Nasal cavity respiratory epithelium epithelial cell of viscerocranial mucosa (primary cell): ENCODE measurements at places on chromosomes 2 and 18. TPM values are rescaled to one million over a fixed set of nuclear protein-coding genes. Genes with fewer than 3 reads are reported as not detected.

Gene LHCGR
- not detected in 2 replicates for total RNA-seq

Gene SNED1
- under 0.01 and 0.28 TPM in 2 replicates for total RNA-seq

Gene HAT1
- 32.2 and 43.7 TPM in 2 replicates for total RNA-seq

Gene CERKL
- 0.36 TPM in 1 of 2 replicates, not detected in the other for total RNA-seq

Gene HNMT
- under 0.01 and 2.1 TPM in 2 replicates for total RNA-seq

Gene FSIP2
- under 0.01 and 1.00 TPM in 2 replicates for total RNA-seq

Gene CTNNA2
- total RNA-seq = not detected in 2 replicates

Gene DDX18
- 74.5 and 111 TPM in 2 replicates for total RNA-seq

Gene PRPF40A
- total RNA-seq = 150 and 169 TPM in 2 replicates

Gene SSB
- 99.8 and 109 TPM in 2 replicates for total RNA-seq

Gene UCN
- total RNA-seq = 1.0 and 1.1 TPM in 2 replicates

Gene TMEM247
- not detected in 2 replicates for total RNA-seq

Gene EIF2AK2
- 16.4 and 31.4 TPM in 2 replicates for total RNA-seq

Gene ALKAL2
- total RNA-seq = not detected in 2 replicates

Gene TMEM182
- total RNA-seq = 6.5 and 7.2 TPM in 2 replicates

Gene CFC1
- not detected in 2 replicates for total RNA-seq

Gene RAMP1
- 0.34 and 3.9 TPM in 2 replicates for total RNA-seq

Gene CCDC178
- total RNA-seq = 0.34 and 0.43 TPM in 2 replicates

Gene ABHD1
- total RNA-seq = not detected in 2 replicates

Gene FAM237A
- total RNA-seq = not detected in 2 replicates

Gene C2orf78
- total RNA-seq = not detected in 2 replicates

Gene CNGA3
- total RNA-seq = not detected in 2 replicates

Gene ARID5A
- total RNA-seq = 4.1 and 8.5 TPM in 2 replicates

Gene NR4A2
- 0.34 and 0.57 TPM in 2 replicates for total RNA-seq

Gene TUBA3D
- total RNA-seq = not detected in 2 replicates

Gene HOXD8
- not detected in 2 replicates for total RNA-seq

Gene GALR1
- total RNA-seq = not detected in 2 replicates
